ENCODE measurements at places on chromosomes 2 and 18.
A peak's percentile ranks its signal among the peaks of the same experiment; 100 is the strongest.

DNA sequence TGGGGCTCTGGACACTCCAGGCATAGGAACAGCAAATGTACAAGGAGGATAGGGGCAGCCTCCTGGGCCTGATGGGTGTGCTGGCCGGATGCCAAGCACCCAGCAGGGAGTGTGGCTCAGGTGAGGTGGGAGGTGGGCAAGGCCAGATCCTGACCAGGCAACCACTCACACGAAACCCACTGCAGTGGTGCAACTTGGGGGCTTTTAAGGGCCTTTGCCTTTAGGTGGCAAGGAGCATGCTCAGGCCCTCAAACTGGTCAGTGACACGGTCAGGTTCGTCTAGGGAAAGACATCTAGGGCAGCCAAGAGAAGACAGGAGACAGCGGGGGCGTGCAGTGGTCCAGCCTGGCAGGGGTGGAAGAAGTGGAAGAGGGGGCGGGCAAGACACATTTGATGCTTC, 18.4 kb upstream of the TEX51 start:
- DNase-seq, result no peak
- peaks cover 1% of the 10 kb centered on the region for H3K27me3 ChIP-seq
- no peak overlapping the region for H3K4me3 ChIP-seq
- no peak overlapping the region for H3K27ac ChIP-seq
- no peaks in the 10 kb centered on the region for H3K36me3 ChIP-seq

GRCh38 chr2:205405752-205406151, 276.5 kb upstream of the NRP2 start:
- no peak overlapping the region for H3K4me3 ChIP-seq
- H3K27ac ChIP-seq, result peak overlapping the region; percentile 98
- peak; percentile 94 for DNase-seq
- peaks cover 9% of the 10 kb centered on the region for H3K4me1 ChIP-seq
- H3K27me3 ChIP-seq, result no peaks in the 10 kb centered on the region
- H3K36me3 ChIP-seq, result no peaks in the 10 kb centered on the region

DNA sequence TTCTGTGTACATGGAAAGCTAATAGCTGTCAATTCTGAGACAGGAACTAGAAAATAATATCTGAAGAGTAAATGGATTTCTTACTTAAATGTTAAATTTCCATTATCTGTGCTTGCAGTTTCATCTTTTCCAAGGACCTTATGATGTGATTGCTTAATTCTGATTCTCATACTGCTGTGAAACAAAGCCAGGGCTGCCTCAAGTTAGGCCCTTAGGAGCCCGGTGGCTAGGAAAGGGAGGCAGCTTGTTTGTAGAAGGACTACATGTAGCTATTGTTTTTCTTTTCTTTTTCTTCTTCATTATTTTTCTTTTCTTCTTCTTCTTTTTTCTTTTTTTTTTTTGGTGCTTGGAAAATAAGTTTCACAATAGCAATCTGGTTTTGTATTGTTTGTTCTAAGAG, 50.5 kb downstream of the XRCC5 start:
- DNase-seq, result no peak
- H3K4me3 ChIP-seq, result no peak overlapping the region
- no peaks in the 10 kb centered on the region for H3K27me3 ChIP-seq
- peaks cover 46% of the 10 kb centered on the region for H3K36me3 ChIP-seq
- no peaks in the 10 kb centered on the region for H3K4me1 ChIP-seq
- H3K27ac ChIP-seq, result no peak overlapping the region

DNA sequence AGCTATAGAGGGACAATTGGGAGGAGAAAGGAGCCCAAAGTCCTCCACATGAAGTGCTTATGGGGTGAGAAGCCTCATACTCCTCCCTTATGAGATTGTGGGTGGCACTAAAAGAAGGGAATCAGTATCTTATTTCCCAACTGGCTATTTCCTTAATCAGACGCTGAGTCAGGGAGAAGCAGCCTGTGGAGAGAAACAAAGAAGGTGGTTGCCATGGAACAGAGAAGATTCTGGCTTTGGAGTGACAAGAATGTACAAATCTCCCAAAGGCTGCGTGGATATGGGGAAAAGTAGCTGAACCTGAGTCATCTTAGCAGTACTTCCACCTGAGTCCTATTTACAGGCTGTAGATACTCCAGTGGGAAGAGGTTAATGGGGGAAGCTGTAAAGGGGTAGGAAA, 115.8 kb upstream of the CWC22 start:
- peak; percentile 62 for DNase-seq
- no peak overlapping the region for H3K4me3 ChIP-seq
- 0 out of 2 replicates have a peak, but pooled peaks cover 2% of the 10 kb centered on the region for H3K4me1 ChIP-seq
- H3K27me3 ChIP-seq, result no peaks in the 10 kb centered on the region
- no peak overlapping the region for H3K27ac ChIP-seq
- H3K36me3 ChIP-seq, result no peaks in the 10 kb centered on the region

DNA sequence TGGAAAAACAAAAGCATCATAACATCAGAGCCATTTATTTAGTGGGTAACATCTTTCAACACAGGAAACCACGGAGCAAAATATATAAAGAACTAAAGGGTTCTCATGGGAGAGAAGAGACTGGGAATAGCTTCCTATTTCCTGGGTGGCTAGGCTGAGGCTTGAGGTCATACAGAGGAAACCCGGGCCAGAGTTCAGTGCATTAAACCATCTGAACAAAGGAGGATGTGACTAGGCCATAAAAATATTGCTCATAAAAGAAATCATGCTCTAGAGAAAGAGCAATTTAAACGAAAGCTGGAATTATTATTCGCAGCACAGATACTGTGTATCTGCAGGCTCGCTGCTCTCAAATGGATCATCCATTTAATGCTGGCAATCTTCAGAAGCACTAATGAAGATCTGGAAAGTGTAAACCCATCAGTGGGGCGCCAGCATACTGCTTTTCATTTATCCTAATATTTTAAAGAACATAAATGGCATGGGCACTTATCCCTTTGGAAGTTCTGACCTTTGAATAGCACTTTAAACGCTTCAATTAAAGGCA, 83.3 kb downstream of the GALNT14 start:
- H3K4me1 ChIP-seq, result no peaks in the 10 kb centered on the region
- H3K36me3 ChIP-seq, result no peaks in the 10 kb centered on the region
- H3K4me3 ChIP-seq, result no peak overlapping the region
- H3K27ac ChIP-seq, result no peak overlapping the region
- H3K27me3 ChIP-seq, result no peaks in the 10 kb centered on the region
- DNase-seq, result no peak

DNA sequence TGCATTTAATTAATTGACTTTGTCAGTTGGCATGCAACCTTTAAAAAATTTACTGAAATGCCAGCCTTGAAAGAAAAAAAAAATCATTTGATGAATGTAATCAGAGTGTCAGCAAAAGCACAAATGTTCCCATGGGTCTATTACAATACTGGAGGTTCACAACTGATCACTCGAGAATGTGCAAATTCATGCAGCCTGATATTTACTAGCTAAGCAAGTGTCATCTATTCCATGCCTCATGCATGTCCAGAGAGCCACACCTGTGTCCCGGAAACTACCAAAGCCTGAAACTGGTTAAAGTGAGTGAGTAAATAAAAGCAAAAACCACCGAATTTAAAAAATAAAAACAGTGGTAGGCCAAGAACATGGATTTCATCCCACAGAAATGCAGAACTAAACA, 415.3 kb upstream of the ID2 start:
- no peak overlapping the region for H3K27ac ChIP-seq
- no peak for DNase-seq
- no peak overlapping the region for H3K4me3 ChIP-seq
- H3K27me3 ChIP-seq, result peaks cover 10% of the 10 kb centered on the region
- H3K36me3 ChIP-seq, result no peaks in the 10 kb centered on the region

- no peak overlapping the region for H3K27ac ChIP-seq
- H3K36me3 ChIP-seq, result no peaks in the 10 kb centered on the region
- no peak for DNase-seq
- H3K4me3 ChIP-seq, result no peak overlapping the region
- no peaks in the 10 kb centered on the region for H3K4me1 ChIP-seq
- H3K27me3 ChIP-seq, result no peaks in the 10 kb centered on the region
Observed at GRCh38 chr18:57281519-57281918, 70.8 kb upstream of the ST8SIA3 start.

DNA sequence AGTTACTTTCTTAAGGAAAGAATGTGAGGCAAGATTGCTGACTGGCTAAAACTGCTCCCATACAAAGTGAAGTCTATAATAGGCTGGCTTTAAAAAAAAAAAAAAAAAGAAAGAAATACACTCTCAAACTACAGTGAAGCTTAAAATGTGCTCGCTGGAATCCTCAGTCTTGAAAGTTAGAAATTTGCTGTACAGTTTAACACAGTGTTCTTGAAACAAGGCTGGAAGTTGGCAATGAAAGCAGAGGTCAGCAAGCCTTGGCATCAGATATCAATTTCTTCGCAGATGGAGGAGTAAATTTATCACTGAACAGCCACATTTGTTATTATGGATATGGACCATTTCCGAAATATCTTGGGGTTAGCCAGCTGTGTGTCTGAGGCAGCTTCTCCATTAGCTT, 392.9 kb downstream of the ZNF516 start:
- H3K27me3 ChIP-seq, result no peaks in the 10 kb centered on the region
- no peaks in the 10 kb centered on the region for H3K36me3 ChIP-seq

GRCh38 chr2:111662771-111663470, 221.1 kb downstream of the ANAPC1 start:
- DNase-seq, result peak; percentile 10
- peaks cover 25% of the 10 kb centered on the region for H3K4me1 ChIP-seq
- H3K27me3 ChIP-seq, result no peaks in the 10 kb centered on the region

- H3K27ac ChIP-seq, result no peak overlapping the region
- no peaks in the 10 kb centered on the region for H3K27me3 ChIP-seq
- peaks cover 12% of the 10 kb centered on the region for H3K4me1 ChIP-seq
- no peaks in the 10 kb centered on the region for H3K36me3 ChIP-seq
Observed at GRCh38 chr2:112634153-112634873, 11.4 kb upstream of the SLC20A1 start.

GRCh38 chr2:95267458-95268210, 6.6 kb upstream of the PROM2 start:
- DNase-seq, result peak; percentile 12
- H3K4me1 ChIP-seq, result no peaks in the 10 kb centered on the region
- no peak overlapping the region for H3K4me3 ChIP-seq
- H3K36me3 ChIP-seq, result no peaks in the 10 kb centered on the region
- H3K27ac ChIP-seq, result no peak overlapping the region

- no peaks in the 10 kb centered on the region for H3K4me1 ChIP-seq
- H3K36me3 ChIP-seq, result no peaks in the 10 kb centered on the region
- peaks cover 2% of the 10 kb centered on the region for H3K27me3 ChIP-seq
- H3K4me3 ChIP-seq, result no peak overlapping the region
- no peak for DNase-seq
Observed at GRCh38 chr2:118720866-118721265, 126.6 kb downstream of the EN1 start.

DNA sequence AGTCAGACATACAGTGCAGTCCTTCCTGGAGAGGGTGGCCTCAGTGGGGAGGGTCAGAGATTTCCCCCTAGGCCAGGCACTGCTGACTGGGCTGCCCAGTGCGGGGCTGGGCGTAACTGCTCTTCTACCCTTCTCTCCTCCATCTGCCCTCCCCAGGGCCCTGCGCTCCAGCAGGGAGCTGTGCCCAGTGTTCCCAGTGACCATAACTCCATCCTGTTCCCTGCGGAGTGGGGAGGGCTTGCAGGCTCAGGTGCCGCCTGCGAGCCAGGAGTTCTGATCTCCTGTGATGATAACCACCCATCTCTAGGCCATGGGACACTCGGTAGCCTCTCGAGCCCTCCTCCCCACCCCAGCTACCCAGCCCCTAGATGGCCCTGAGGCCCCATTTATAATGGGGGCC, 107.6 kb downstream of the SMAD7 start:
- peaks cover 8% of the 10 kb centered on the region for H3K36me3 ChIP-seq
- no peak for DNase-seq
- H3K27ac ChIP-seq, result no peak overlapping the region
- H3K27me3 ChIP-seq, result no peaks in the 10 kb centered on the region

GRCh38 chr18:2448565-2449151, 122.6 kb downstream of the METTL4 start:
- H3K4me1 ChIP-seq, result no peaks in the 10 kb centered on the region
- H3K36me3 ChIP-seq, result no peaks in the 10 kb centered on the region
- no peak for DNase-seq
- no peaks in the 10 kb centered on the region for H3K27me3 ChIP-seq
- H3K27ac ChIP-seq, result no peak overlapping the region

DNA sequence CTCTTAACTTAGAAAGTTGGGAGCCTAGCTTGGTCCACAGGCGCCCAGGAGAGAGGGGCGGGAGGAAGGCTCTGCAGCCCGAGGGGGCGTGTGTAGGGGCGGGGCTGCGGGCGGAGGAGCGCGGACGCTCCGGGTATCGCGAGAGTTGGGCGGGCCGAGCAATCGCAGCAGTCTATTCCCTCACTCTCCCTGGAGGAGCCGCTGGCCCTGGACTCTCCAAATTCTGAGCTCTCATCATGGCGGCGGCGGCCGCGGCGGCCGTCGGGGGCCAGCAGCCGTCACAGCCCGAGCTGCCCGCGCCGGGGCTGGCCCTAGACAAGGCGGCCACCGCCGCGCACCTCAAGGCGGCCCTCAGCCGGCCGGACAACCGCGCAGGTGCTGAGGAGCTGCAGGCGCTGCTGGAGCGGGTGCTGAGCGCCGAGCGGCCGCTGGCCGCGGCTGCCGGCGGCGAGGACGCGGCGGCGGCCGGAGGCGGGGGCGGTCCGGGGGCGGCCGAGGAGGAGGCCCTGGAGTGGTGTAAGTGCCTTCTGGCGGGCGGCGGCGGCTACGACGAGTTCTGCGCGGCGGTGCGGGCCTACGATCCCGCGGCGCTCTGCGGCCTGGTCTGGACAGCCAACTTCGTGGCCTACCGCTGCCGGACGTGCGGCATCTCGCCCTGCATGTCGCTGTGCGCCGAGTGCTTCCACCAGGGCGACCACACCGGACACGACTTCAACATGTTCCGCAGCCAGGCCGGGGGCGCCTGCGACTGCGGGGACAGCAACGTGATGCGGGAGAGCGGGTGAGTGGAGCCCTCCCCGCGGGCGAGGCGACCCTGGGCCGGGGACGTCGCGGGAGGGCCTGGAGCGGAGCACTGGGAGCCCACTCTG, at the start of gene UBR3:
Gene UBR3, plus strand, starts transcription at position 183 of the 869 bp plus-strand sequence. Its CDS starts 54 bp downstream, at position 237.
- peaks cover 2% of the 10 kb centered on the region for H3K4me1 ChIP-seq
- no peaks in the 10 kb centered on the region for H3K36me3 ChIP-seq
- peak within 1 kb of the TSS; percentile 76 for H3K27ac ChIP-seq
- H3K4me3 ChIP-seq, result peak within 1 kb of the TSS; percentile 89

DNA sequence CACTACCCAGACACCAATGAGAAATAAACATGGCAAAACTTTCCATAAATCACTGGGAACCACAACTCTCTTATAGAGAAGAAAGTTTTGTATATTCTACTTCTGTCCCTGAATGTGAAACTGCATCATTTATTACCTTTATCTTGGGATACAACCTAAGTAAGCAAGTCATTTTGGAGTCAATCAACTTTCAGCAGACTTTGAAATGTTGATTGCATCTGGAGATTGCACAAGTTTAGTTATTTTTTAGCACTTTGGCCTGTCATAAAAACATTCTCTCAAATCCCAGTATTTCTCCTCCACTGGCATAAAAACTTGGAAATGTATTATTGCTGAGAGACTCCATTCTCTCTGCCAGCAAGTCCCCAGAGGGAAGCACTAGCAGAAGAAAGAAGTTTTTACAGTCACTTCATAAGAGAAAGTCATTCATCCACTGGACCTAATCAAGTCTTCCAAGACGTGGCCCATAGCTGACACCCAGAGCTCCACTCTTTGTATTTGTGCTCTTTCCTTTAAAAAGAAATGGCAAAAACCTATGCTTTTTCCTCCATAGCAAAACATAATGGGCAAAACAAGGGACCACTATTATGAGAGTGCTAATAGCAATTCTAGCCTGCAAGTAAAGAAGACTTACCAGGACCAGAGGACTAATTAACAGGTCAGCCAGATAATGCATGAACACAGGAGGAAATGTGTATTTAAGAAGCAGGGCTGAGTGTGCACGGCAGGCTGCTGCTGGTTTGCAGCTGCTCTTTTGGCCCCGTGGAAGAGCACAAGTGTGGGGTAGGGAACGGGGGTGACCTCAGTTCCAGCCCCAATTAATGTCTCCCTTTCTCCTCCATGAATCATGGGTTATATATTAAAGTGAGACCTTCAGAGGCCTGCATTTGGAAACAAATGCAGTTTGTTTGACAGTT, 171.5 kb downstream of the INO80D start:
- H3K27me3 ChIP-seq, result peaks cover 27% of the 10 kb centered on the region
- no peak for DNase-seq
- H3K4me1 ChIP-seq, result no peaks in the 10 kb centered on the region
- H3K27ac ChIP-seq, result no peak overlapping the region
- no peaks in the 10 kb centered on the region for H3K36me3 ChIP-seq

Measured in IMR-90 (cell line).